ENCODE measurements at places on chromosomes 13 and 19.

DNA sequence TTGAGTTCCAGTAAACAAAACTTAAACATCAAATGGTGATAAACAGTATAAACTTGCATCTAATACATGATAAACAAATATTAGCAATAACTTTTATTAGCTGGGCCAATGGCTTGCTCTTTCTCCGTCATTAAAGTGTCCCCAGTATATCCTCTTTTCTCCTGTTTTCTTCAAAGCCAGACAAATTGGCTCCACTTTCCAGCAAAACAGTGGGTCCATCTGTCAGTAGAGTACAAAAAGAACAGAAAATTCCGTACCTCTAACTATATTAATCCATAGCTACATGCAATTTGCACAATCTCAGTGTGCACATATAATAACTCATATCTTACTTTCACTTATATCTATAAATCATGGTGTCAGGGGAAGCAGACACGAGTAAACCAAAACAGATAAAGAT, 678.0 kb upstream of the SPRY2 start:
- no peak for DNase-seq

- DNase-seq = no peak
These were observed 24.2 kb downstream of the CEBPG start for GRCh38 chr19:33397536-33398360.

DNA sequence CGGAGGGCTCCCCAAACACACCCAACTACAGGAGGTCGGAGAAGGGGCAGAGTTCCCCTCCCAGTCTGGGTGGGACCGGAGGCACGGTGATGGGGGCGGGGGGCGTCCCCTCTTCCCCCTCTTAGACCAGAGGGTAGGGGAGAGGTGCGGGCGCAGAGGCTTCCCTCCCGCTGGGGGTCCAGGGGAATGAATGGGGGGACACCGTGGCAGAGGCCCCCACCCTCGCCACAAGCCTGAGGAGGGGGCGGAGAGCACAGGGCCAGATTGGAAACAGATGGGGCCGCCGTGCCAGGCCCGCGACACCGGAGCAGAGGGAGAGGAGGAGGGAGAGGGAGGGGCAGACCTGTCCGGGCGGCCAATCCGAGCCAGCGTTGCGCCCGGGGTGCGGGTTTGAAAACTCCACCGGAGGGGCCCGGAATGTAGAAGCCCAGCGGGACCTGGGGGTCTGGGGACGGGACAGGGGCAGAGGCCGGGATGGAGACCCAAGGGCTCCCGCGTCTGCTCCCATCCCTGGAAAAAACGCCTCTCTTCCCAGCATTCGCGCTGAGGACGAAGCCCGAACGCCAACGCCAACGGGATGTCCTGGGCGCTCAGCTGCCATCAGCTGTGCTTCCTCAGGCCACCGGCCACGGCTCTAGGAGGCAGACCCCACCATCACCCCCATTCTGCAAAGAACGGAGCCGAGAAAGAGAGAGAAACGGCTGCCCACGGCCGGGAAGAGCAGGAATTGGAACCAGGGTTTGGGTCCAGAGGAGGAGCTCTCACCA, 46.8 kb downstream of the PTPRS start:
- no peak for DNase-seq

- DNase-seq = no peak
These were observed 1430.0 kb downstream of the EFNB2 start for GRCh38 chr13:105105471-105105870.

DNA sequence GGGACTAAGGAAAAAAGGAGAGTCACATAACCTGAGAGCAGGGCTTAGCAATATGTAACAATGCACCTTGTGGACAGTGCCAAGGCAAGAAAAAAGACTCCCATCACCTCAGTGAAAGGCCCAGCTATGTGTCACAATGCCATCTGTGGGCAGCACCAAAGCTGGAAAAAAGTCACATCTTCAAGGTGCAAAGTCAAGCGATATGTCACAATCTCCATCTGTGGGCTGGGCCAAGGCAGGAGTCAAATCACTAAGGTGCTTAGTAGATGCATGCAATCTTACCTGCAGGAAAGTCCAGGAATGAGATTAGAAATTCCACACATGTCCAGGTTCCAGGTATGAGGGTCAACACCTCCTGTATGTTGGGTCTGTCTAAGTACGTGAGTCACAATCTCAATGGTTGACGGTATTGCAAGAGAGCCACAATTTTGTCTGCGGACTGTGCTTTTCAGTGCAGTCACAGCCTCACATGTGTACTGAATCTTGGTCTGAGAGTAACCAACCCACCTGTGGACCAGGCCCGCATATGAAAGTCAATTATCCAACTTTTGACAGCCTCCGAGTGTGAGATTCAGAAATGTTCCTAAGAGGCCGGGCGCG, 14.8 kb upstream of the ZNF43 start:
- DNase-seq = no peak

DNA sequence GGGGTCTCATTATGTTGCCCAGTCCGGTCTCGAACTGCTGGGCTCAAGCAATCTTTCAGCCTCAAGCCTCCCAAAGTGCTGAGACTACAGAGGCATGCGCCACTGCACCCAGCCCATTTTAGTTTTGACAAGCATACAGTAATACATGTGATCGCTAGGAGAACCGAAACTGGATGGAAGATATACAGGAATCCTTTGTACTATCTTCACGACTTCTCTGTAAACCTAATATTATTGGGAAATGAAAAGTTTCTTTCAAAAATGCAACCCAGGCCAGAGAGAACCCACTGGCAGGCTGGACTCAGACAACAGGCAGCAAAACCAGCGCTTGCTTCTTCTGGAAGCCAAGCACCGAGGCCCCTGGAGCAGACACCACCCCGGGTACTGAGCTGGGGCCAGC, 9.4 kb downstream of the C19orf12 start:
- DNase-seq = no peak

- no peak for DNase-seq
These were observed 1.4 kb upstream of the CD37 start for GRCh38 chr19:49333811-49334288.
